NCI-H1417 (cell line): ENCODE measurements at places on chromosomes 1 and 21.

- no peak for DNase-seq
Measured at GRCh38 chr1:203520315-203520714, 26.4 kb downstream of the OPTC start.

DNA sequence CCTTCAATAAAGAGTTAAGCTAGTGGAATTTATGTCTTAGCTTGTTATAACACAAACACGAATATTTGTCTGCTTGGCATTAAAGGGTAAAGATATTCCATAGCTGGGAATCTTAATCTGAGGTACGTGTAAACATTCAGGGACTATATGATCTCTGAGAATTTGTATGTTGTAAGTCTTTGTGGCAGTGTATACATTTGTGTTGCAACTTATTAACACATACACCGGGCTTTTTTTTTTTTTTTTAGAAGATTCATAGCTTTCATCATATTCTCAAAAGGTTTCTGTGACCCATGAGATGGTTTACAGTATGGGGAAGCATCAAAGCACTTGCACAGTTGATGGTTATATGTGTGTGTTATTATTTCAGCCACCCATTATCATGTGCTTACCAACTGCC is 3.0 kb downstream of the GGPS1 start:
- no peak for DNase-seq

DNA sequence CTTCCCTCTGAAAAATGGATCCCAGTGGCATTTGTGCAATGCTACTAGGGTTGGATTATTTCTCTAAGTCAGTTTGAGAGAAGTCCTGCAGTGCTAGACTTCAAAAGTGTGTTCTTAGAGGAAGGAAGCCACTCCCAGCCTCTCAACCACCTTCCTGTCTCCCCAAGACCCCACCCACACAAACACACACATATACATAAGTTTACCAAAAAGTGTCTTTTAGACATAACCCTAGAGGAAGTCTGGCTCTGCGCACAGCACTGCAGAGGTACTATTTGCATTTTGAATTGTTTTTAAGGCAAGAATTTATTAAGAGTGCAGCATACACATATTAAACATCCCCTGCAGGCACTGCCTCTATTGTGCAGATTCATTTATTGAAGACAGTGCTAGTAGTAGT is 127.3 kb downstream of the HHIPL2 start:
- DNase-seq = no peak

DNA sequence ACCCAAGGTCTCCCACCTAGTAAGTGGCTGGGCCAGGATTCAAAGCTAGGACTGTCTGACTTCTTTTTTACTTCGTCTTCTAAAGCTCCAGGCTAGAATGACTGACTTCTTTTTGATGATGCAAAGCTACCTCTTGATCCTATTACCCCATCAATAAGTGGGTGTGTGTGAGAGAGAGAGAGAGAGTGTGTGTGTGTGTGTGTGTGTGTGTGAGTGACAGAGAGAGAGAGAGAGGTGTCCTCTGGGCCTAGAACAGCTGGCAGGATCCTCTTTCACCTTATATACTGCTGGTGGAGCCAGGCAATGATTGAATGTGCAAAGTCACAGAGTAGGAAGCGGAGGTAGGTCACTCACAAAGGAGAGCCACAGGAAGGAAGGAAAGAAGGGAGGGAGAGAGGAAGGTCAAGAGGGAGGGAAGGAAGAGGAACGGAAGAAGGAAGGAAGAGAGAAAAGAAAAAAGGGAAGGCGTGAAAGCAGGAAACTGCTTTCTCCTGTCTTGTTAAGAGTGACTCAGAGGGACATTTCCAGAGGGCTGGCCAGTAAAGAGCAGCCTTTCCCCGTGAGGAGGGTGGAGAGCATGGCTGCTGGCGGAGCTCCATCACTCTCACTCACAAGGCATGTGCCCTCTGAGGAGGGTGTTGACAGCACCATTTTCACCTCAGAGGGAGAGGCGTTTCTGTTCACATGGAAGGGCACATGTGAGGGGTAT is 68.9 kb downstream of the CDC7 start:
- DNase-seq = no peak

DNA sequence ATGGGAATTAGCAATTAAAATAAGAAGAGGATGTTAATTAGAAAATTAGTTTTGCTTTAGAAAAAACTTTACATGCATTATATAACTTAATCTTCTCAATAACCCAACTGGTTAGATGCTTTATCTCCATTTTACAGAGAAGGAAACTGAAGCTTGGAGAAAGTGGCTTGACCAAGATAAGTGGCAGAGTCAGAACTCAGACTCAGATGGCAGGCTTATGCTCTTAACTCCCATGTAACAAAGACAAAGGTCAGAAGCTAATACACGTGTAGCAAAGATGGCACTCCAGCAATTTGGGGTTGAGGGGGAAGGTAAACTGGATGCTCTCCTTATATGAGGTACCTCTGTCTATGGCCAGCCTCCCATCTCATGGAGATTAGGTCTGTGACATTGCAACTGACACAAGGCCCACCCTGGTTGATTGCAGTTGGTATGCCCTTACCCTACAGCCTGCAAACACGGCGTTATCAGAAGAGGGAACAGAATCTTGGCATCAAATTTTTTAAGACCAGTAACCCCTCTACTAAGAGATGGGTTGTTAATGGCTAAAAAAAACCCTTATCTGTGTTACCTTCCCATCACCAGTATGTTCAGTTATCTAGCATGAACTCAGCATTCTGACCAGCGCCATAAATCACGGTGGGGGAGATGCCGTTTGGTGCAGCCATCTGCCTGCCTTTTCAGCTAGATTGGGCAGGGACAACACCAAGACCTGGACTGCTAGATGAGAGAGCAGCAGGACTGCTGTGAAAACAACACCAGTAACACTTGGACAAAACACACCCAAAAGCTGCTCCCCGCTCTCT is 97.0 kb downstream of the UBR4 start:
- DNase-seq = no peak

GRCh38 chr21:42140196-42140934 is 69.2 kb downstream of the UMODL1 start:
- no peak for DNase-seq

DNA sequence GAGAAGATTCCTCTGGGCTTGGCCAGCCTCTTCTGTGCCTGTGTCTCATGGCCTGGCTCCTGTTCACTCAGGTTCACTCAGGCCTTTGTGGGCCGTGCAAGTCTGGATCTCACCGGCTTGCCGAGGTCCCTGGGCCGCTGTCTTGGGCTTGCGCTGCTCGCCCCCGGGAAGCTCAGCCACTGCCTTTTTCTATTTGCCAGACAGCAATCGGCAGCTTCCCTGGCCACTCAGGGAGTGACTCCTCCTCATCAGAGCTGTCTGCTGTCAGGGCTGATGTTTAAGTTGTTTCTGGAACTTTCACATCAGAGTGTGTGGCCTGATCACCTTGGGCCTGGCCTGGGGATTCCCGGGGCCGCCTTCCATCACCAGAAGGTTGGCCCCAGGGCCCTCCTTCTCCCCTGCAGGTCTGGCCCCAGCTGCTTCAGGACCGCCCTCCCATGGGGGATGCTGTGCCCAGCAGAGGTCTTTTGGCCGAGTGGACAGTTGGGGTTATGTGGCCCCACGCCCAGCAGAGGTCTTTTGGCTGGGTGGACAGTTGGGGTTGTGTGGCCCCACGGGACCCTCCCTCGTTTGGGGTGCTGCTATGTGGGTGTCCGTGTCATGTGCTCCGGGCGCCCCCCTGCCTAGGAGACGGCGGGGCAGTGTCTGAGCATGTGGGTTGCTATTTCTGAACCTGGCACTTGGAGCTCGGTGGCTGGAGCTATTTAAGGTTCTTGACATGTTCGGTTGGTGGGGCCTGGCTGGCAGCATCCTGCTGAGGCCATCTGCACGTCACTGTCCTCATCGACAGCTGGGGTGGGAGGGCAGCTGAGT is 12.5 kb downstream of the SLX9 start:
- DNase-seq = no peak

DNA sequence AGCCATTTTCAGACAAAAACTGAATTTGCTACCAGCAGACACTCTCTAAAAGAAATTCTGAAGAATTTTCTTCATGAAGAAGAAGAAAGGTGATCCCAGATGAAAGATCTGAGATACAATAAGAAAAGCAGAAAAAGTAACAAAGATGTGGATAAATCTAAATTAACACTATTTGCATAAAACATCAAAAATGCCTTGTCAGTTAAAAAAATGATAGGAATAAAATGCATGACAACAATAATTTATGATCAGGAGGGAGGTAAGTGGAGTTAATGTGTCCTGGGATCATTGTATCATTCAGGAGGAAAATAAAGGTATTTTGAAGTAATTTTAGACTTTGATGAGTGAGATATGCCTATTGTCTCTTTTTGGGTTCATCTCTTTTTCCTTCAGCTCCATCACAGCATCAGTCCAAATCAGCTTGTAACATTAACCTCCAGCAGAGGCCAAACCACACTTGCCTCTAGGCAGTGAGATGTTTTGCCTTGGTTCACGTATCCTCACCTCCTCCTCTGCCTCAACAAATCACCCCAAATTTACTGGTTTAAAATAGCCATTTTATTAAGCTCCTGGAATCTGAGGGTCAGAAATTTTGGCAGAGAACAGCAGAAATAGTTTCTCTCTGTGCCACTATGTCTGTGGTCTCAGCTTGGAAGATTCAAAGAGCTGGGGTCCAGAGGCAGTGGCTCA is 76.9 kb upstream of the HIVEP3 start:
- DNase-seq = no peak

DNA sequence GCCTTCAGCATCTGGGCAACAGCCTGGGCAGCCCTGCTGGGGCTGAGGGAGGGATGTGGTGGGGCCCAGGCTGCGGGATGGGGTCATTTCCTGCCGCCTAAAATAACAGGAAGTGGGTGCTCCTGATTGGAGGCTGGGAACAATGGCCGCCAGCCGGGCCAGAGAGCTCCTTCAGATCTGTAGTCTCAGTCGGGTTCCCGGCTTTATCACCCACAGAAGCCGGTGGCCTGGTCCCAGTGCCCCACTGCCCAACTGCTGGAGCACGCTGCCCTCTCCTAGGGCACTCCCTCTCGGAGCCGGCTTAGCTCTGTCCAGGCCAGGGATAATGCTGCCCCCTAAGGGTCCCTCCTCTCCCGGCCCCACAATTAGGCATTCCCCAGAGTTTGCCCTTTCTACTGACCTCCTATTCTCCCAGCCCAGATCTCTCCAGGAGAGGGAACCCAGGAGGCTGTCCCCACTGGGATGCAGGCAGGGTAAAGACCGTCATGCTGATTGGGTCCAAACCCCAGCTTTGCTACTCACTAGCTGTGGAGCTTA is 5.1 kb downstream of the MAP7D1 start:
- DNase-seq = no peak

DNA sequence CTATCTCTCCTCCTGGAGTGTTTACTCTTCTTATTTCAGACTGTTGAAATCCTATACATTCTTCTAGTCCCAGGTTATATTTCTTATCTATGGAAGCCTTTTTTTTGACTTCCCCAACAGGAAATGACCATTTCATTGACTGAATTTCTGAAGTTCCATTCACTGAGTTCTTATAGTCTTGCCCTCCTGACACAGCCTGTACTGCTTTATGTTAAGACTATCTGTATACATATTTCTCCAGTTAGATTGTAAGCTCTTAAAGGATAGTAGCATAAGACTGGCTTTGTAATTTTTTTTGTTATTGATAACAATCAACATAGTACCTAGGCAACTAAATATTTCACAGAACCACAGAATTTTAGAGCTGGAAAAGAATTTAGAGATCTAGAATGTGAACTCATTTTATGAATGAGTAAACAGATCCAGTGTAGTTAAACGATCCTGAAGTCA is 14.9 kb upstream of the MACF1 start:
- DNase-seq = no peak

- DNase-seq = no peak
Measured at GRCh38 chr1:94988356-94988755, 61.4 kb upstream of the CNN3 start.

DNA sequence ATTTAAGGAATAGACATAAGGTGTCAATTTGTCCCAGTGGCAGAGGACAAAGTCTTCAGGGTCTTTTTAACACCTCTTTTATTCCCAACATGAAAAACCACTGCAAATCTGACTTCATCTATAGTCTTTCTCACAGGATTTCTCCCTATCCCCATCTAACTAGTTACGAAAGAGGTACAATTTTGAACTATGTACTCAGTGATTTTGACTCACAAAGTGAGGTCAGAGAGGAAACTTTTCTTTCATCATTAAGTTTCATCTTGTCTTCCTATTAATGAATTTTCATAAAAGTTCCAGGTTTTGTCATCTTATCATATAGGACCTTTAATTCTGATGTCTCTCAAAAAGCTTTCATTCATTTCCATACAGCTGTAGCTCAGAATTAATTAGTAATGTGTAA is 63.3 kb downstream of the ASH1L start:
- peak; percentile 40 for DNase-seq

DNA sequence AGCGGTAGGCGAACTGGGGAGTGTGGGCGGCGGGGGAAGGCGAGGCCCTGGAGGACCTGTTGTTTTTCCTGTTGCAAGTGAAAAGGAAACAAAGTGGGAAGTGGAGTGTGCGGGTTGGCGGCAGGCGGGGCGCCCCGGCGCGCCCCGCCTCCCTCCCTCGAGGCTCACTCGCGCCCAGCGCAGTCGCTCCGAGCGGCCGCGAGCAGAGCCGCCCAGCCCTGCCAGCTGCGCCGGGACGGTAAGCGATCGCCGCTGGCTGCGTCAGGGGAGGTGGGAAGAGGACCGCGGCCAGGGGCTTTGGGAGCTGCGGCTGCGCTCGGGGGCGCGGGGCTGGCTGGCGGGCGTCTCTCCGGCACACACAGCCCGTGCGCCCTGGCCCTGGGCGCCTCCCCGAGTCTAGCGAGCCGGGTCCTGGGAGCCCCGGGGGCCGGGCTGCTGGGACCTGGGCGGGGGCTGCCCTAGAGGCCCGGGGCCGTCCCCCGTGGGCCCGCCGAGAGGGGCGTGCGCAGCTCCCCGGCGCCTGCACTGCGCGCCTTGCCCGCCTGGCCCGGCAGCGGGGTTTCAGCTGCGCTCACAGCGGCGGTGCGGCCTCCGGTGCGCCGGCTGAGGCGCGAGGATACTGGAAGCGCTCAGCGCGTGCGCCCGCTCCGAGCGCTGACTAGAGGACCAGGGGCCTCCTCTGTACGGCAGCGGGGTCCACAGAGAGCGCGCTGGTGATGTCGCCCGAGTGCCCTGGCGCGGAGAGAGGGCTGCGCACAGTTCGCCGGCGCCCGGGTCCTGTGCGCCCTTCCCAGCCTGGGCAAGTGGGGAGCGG is at the start of gene PIK3CD:
Gene PIK3CD, plus strand, starts transcription at position 167 of the 814 bp plus-strand sequence. CDS start 58,725 bp downstream, outside the sequence.
- peak; percentile 67 for DNase-seq

DNA sequence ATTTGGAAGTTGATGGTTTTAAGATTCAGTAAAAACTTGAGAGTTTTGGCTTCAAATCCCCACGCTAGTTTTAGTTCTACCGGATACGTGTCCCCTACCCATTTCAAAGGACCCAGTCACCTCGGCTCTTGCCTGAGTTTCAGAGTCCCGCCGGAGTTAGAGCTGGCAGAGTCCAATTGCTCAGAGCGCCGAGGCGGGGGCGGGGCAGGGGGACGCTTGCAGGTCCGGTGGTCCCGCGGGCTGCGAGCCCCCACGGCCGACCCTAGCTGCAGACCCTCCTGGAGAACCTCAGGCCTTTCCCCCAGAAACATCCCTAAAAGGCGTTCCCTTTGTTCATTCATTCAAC is 765 bp upstream of the VPS45 start:
- DNase-seq = peak; percentile 84

GRCh38 chr1:97277891-97278654 is 556.5 kb downstream of the PTBP2 start:
- DNase-seq = no peak

GRCh38 chr1:206013026-206013795 is 10.0 kb upstream of the RAB7B start:
- DNase-seq = no peak
